ENCODE measurements at places on chromosomes 6 and 20.

DNA sequence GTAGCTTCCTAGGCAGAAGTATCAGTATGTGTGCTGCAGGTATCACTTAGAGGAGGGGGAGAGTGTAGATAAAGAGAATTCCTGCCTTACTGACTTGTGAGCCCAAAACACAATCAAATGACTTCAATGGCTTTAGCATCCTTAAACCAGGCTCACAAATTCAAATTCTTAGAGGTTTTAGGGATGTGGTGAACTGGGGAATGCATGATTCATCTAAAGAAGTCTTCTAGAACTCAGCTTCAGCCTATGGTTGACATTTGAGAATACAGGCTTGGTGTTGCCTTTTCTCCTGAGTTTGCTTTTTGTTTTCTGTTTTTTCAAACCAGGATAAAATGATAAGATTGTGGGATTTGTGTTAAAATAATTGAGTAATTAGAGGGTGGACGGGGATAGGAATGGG is 14.4 kb downstream of the SNRPC start:
- no peak for DNase-seq

- no peak for DNase-seq
These were observed 46.0 kb upstream of the DOK5 start for GRCh38 chr20:54429364-54429763.

DNA sequence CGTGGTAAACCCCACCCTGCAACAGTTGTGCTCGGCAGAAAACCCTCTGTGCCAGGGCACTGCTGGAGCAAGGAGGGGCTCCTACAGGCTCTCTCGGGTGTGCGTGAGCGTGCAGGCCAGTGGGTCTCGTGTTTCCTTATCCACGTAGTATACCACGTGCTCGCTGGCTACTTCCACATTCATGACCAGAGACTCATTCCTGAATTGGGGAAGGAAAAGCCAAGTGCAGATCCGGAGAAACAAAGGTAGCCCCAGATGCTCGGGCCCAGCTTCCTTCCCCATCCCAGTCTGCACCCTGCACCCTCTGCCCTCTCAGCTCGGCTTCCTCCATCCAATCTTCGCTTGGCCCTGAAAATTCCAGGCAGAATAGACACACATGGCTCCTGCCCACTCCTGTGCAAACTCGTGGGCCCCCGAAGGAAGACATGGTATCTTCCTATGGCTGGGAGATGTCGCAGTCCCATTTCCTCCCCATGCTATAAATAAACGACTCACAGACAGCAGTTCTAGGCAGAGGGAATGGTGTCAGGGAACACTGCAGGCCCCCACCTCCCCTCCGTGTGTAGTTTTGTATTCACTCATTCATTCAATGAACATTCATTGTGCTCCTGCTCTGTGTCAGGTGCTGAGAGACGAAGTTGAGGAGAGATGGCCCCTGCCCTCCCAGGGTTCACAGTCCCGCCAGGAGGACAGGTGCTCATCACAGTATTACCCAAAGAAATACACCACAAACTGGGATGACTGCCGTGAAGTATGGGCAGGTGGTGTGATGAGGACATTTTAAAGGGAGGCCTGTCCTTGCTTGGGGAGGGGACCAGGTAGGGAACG is 29.6 kb downstream of the NPEPL1 start:
- no peak for DNase-seq

DNA sequence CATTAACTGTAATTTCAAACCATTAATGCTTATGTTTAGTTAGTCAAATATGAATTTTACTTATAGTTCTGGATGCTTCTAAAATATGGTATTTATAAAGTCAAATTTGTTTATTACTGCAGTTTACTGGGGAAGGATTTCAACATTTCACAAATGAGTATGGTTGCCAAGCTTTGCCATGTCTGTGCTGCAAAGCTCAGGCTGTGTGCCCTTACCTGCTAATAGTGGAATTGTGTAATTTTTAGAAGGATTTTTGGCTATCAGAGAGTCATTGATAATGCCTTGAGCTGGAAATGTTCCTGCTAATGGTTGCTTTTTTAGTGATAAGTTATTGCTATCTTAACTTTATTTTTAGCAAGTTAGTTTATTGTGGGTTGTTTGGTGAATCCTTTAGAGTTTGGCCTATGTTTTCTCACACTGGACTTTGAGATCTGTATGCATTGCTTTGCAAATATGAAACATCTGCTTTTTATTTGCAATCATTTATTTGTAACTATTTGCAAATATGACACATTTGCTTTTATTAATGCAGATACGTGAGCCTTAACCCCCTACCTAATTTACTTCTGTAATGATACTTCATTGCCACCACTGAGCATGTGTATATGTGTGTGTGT is 105.8 kb downstream of the CD109 start:
- DNase-seq: no peak

GRCh38 chr20:21435576-21435975 is 38.2 kb upstream of the NKX2-4 start:
- no peak for DNase-seq

GRCh38 chr6:135030056-135030473 is 24.6 kb downstream of the HBS1L start:
- DNase-seq: no peak

DNA sequence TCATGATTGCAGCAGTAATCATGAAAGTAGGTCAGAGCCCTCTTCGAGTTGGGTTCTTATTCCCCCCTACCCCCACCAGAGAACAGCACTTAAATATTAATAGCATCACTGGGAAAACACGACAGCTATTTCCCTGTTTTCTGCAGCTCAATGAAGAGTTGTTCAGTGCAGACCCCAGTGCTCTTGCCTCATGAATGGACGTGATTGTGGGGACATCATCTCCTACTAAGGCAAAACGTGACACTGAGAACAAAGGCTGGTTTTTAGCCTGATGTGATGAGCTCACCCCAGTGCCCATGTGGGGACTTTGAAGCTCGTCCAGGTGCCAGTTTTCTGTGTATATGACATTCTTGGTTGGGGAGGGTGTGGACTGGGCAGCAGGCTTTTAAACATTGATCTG is 105.9 kb downstream of the SLC35F1 start:
- no peak for DNase-seq

- DNase-seq: no peak
These were observed 16.2 kb upstream of the MRPS18A start for GRCh38 chr6:43703512-43704429.

- DNase-seq: no peak
These were observed 61.2 kb downstream of the EYA2 start for GRCh38 chr20:46955601-46956556.
